ENCODE measurements at places on chromosomes 1 and 21. TPM values are rescaled to one million over a fixed set of nuclear protein-coding genes. Genes with fewer than 3 reads are reported as not detected.
A peak's percentile ranks its signal among the peaks of the same experiment; 100 is the strongest.

GRCh38 chr1:154129391-154129970, 25.4 kb downstream of the NUP210L start:
- no peak for DNase-seq

FCAMR gene
- not detected for polyA plus RNA-seq

DNA sequence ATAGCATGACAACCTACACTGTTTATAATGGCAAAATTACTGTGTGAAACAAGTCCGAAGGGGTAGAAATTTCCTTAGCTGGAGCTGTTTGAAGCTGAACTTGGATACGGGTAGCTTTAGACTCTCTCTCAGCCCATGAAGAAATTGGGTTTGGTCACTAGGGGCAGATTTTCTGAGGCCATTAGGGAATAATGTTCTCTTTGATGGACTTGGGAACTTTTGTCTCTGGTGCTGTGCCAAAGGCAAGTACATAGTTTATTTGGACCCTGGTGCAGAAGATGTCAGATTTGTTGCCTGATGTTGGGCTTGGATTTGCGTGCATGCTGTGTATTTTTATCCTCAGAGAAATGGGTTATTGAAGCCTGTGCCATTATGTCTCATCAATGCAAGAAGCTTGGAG, 109.6 kb downstream of the VPS13D start:
- peak; percentile 58 for DNase-seq

- DNase-seq: no peak
These were observed 30.7 kb downstream of the AKNAD1 start for GRCh38 chr1:108826081-108826635.

KIF2C gene
- 9.7 TPM for polyA plus RNA-seq

DNA sequence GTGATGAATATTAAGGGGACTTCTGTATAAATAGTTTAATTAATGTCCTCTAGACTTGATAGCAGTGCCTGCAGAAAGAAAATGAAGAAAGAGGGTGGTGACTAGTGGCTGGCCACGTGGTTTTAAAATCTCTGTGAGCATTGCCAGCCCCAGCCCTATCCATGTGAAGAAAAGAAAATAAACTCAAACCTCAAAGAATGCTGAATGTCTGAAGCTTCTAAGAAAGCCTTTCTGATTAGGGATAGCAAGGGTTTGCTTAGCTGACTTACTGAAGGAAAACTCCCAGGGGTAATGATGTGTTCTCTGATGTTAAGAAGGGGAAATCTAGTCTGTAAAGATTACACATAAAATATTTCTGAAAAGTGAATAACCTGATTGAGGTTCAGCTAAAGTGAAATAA, 31.8 kb downstream of the ADGRL2 start:
- DNase-seq: peak; percentile 21

DNA sequence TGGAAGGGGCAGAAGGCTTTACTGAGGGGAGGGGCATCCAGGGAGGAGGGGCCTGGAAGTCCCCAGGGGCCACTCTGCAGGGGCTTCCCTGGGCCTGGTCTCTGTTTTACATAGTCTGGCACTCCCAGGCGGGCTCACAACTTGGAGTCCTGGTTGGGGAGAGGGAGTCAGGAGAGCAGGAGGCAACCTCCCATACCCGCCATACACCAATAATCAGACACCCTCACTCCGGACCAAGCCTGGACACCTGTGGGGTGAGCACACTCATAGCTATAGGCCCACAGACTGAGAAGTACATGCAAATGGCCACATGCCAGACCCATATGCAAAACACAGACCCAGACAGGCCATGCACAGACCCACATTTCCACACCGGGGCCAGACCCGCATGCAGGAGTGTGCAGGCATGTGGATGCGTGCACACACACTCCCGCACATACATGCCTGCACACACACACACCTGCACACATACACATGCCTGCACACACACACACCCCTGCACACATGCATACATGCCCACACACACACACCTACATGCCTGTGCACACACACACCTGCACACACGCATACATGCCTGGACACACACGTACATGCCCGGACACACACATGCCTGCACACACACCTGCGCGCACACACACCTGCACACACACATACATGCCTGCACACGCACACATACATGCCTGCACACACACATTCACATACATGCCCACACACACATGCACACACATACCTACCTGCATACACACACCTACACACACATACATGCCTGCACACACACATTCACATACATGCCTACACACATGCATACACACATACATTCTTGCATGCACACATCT, 89.5 kb upstream of the RUNX3 start:
- DNase-seq: no peak

GRCh38 chr1:27109103-27109822, 45.7 kb downstream of the SLC9A1 start:
- no peak for DNase-seq

OR2W3 gene
- 0.82 TPM for polyA plus RNA-seq

DNA sequence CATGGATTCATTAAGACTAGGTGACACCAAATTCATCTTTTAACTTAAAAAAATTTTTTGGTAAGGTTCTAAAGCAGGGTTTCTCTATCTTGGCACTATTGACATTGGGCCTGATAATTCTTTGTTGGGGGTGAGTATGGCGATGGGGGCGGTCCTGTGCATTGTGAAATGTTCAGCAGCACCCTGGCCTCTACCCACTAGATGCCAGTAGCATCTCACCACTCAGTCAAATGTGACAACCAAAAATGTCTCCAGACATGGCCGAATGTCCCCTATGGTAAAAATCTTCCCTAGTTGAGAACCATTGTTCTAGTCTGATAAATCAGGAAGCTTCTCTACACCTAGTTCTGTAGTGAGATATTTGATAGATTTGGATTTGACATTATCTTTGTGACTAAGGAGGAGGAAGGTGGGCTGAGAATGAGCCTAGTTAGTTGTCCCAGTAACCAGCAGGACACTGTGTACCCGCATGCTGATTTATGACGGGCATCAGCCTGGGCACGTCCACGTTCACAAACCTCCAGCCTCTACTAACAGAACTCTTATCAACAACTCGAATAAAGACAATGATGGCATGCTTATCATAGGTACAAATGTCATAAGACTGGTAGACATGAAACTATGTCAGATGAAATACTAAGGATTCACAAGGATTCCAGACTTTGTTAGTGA, 104.6 kb downstream of the KCND3 start:
- no peak for DNase-seq

NCF2 gene
- 4.1 TPM for polyA plus RNA-seq

- no peak for DNase-seq
These were observed 3.2 kb downstream of the TRPM2 start for GRCh38 chr21:44356636-44357035.

SYT14 gene
- 1.3 TPM for polyA plus RNA-seq

- peak; percentile 83 for DNase-seq
These were observed 163.7 kb downstream of the NTMT2 start for GRCh38 chr1:170309389-170310013.

DNA sequence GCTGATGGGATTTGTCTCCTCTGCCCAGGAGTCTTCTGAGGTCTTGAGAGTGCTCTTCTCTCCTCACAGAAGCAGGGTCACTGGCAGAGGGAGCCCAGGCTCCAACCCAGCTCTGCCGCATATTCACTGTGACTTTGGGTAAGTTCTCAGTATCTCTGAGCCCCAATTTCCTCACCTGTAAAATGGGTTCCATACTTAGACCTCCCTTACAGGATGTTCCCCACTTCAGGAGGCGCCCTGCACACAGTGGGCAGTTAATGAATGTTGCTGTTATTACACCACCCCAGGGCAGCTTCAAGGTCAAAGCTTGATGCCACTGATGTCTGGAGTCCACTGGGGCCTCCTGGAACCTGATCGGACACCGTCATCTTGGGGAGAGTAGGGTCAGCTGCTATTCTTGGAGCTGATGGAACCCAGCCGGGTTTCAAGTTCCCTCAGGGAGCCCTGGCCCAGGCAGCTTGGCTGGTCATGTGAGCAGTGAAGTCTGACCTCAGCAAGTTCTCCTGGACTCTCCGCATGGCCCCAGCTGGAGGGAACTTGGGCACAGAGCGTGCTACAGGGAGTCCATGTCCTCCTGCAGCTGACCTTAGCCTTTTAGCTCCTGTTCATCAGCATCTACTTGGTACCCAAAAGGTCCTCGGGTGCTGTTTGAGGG, 21.8 kb downstream of the COA7 start:
- DNase-seq: peak; percentile 91

DNA sequence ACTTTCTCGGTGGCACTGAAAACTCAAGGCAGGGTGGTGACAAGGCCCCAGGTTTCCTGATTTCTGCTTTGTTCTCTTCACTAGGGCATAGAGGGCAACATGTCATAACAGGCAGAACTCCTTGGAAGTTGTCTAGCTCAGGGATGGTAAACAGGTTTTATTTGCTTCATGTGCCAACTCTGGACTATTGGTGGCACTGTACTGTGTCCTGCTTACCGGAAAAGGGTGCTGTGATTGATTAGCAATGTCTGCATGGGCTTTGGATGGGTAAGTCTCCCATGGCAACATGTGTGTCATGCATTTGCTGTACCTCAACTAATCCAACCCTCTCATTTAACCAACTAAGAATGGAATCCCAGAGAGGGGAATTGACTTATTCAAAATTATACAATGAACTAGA, 70.7 kb upstream of the USP24 start:
- DNase-seq: no peak

DNAJC28 gene
- polyA plus RNA-seq: 2.5 TPM

LIPI gene
- 0.17 TPM for polyA plus RNA-seq

DNA sequence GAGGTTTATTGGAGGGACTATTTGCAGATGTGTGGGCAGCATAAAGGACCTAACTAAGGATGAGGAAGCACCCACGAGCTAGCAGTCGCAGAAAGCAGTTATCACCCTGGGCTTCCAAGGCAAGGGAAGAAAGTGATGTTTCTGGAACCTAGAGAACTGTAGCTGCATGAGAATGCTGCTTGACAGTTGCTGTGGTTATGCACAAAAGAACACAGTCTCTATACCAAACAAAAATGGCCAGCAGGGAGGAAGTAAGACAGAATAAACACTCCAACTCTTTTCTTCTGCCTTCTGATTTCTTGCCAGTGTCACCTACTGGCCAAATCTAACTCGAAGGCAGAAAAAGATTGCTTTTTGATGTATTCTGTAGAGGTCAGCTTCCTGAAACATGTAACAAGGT, 190.2 kb downstream of the RASAL2 start:
- DNase-seq: no peak

DNA sequence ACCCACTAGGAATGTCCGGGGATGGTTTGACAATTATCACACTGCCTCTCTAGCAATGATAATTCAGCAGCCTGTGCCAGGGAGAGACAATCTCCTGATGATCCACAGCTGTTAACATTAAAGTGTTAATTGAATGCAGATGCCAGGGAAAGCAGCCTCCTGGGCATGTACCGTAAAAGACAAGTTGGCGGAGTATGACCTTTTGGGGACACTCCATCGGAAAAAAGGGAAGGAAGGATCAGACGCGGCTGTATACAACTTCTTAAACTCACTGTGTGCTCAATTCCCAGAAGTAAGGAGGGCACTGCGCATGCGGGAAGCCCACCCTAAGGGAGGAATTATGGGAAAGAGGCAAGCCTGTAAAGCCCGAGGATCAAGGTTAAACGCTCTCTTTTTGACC, 62.6 kb downstream of the MAP3K7CL start:
- DNase-seq: peak; percentile 66

LEPROT gene
- polyA plus RNA-seq: 52.2 TPM

SLAMF7 gene
- 0.33 TPM for polyA plus RNA-seq

GRCh38 chr1:41044187-41044586, 22.7 kb upstream of the SLFNL1 start:
- DNase-seq: no peak

INAVA gene
- 3.3 TPM for polyA plus RNA-seq

GRCh38 chr1:213828867-213829266, 158.9 kb upstream of the PROX1 start:
- no peak for DNase-seq

DNA sequence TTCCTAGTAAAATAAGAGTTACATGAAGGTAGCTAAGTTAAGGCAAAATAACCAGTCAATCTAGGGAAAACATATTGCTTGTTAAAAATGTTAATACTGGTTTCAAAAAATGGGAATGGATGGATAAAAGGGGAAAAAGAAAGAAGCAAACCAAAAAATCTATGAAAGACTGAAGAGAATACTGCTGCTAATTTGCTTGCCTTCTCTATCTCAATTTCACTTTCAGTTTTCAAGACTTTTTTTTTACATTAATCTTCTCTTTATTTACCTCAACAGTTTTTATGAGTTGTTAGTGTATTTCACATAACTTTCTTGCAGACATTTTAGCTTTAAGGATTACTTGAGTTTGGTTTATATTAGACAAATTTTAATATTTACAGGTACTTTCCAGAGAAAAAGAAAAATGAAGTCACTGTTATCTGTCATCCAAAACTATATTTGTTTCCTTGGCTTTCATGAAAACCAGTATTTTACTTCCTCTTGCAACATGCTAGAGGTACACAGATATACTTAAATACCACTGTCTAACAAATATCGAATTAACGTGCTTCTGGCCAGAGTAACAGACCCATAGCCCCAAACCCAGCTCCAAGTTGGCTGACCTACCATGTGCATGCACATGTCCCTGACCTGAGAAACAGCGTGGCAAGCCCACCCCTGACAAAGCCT, 70.7 kb downstream of the COL24A1 start:
- DNase-seq: no peak

PSRC1 gene
- 15.3 TPM for polyA plus RNA-seq

GRCh38 chr1:102110586-102110985, 113.9 kb upstream of the OLFM3 start:
- DNase-seq: no peak

DNA sequence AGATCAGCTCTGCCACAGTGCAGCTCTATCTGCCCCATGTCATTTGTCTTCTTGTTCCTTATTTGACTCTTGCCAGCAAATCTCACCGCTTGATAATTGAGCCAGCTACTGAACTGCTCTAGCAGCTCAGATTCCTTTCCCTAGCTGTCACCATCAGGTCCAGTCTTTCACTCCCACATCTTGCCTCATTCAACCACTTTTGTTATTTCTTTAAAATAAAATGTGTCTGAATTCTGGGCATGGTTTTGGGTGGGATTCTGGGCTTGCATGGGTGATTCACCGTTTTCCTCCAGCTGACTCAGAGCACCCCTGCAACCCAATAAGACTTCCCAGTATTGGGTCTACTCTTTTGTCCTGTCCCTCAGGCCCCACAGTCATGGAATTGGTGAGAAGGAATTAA, 215.7 kb downstream of the DSCAM start:
- DNase-seq: no peak

DNA sequence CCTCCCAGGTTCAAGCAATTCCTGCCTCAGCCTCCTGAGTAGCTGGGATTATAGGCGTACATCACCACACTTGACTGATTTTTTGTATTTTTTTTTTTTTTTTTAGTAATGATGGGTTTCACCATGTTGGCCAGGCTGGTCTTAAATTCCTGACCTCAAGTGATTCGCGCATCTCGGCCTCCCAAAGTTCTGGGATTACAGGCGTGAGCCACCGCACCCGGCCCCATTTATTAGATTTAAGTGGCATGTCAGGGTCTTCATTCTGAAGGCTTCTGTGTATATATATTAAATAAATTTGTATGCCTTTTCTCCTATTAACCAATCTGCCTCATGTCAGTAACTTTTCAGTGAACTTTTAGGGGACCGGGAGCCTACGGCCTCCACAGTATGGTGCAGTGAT, 6.0 kb upstream of the CLIC4 start:
- DNase-seq: no peak

ILDR2 gene
- polyA plus RNA-seq: 2.9 TPM

NFIA gene
- polyA plus RNA-seq: 24.3 TPM

GRCh38 chr1:32540605-32541004, 1.4 kb downstream of the ZBTB8A start:
- peak; percentile 3 for DNase-seq

- DNase-seq: no peak
These were observed 6.1 kb downstream of the SLFNL1 start for GRCh38 chr1:41015281-41015896.

C1orf21 gene
- polyA plus RNA-seq: 48.1 TPM
